D721Med (cell line): ENCODE measurements at places on chromosomes 6 and 20.

GRCh38 chr6:6766230-6766905 is 177.8 kb downstream of the LY86 start:
- DNase-seq, result no peak

GRCh38 chr6:163695414-163695864 is 280.9 kb downstream of the QKI start:
- no peak for DNase-seq

DNA sequence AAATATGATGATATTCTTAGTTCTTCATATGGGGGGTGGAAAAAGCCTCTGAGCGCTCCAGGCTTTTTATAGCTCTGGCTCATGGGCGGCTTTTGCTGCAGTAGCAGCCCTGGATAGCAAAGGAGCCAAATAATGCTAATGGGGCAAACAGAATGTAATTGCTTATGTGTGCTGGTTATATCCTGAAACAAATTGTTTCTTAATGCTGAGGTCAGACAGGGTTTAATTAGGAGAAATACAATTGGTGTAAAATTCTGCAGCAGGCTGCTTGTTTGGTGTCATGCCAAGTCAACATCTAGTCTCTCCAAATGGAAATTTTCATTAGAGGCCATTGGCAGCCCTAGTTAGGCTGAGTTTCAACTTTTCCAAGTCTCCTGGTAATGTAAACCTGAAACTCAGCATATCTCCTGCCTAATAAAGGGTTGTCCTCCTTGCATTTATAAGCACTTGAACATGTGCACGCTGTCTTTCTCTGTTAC is 530.1 kb upstream of the NOX3 start:
- DNase-seq, result no peak

GRCh38 chr6:15561447-15562199 is 101.2 kb downstream of the DTNBP1 start:
- no peak for DNase-seq

- no peak for DNase-seq
These were observed 2.1 kb upstream of the ARFGEF2 start for GRCh38 chr20:48919336-48919881.

DNA sequence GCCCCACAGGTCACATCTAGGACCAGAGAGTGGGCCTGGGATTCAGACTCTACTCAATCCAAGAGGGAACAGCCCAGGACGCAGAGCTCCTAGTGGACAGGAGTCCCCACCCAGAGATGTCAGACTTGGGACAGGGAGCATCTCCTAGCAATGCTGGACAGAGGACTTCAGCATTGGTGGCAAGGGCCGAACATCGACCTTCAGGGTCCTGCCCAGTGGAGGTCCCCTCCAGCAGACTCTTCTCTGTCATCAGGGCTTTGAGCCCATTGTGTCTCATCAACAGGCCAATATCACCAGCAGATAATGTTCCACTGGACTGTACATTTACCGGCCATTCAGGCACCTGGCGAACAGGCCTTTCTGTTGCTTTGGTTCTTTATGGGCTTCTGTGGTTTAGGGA is 159.8 kb upstream of the SNX9 start:
- DNase-seq, result no peak

GRCh38 chr6:108661430-108661829 is 100.7 kb downstream of the FOXO3 start:
- DNase-seq, result no peak

- DNase-seq, result no peak
These were observed 200.5 kb upstream of the ARG1 start for GRCh38 chr6:131372535-131372934.

GRCh38 chr20:41166201-41167117 is 29.1 kb downstream of the PLCG1 start:
- DNase-seq, result no peak

DNA sequence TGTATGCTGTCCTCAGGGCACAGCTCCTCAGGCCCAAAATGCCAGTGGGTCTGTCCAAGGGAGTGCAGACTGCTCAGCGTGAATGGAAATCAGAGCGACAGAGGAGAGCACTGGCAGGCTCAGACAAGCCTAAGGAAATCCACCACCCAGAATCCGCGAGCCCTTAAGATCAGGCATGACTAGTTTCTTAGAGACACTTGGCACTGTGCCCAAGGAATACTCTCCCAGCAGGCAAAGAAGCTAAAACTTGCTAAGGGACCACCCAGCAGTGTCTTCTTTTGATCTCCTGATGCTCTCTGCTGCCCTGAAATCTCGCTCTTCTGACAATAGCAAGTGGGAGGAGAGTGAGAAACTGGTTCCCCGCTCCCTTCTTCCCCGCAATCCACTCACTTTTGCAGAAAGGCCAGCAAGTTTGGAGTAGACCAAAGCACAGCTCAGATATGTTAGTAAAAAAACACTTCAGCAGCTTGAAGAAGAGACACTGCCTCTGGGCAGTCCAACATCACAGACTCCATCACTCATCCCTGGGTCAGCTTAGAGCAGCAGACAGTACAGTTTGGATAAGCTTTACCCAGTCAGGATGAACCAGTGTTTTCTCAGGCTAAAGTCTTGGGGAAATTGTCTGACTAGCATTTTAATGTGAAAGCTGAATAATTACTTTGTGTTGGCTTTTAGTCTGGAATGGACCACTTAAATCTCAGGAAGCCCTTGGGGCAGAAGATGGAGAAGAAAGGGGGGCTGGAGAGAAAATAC is 32.4 kb downstream of the TRAF3IP2 start:
- no peak for DNase-seq

GRCh38 chr6:41374618-41375590 is 39.5 kb downstream of the NCR2 start:
- no peak for DNase-seq

- no peak for DNase-seq
These were observed 33.4 kb upstream of the IPCEF1 start for GRCh38 chr6:154390034-154390433.

DNA sequence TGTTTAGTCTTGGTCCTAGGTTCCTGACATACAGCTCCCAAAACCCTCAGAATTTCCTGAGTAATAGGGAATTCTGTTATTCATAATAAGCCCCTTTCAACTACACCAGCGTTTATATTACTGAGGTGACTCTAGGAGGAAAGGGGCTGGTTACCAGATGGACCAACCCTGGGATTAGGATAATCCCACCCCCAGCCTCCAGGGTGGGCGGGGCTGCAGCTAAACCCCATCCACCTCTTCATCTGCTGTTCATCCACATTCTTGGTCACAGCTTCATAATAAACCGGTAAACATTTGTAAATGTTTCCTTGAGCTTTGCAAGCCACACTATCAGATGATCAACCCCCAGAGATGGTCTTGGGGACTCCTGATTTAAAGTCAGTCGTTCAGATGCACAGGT is 38.3 kb downstream of the NINL start:
- DNase-seq, result peak; percentile 25

DNA sequence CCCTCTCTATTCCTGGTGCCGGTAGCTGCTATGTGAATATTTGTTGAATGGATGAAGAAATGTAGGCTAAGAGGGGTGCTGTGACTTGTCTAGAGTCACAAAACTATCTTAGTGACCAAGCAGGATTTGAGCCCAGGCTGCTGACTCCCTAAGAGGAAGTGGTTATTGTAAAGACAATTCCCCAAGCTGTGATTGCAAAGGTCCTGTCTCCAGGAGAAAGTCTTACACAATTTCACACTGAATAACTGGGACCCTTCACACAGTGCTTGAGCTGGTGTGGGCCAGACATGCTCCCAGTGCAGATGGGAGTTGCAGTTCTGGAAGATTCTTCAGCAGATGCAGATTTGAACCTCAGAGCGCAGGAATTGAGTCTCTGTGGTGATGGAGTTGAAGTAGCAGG is 38.1 kb downstream of the IYD start:
- DNase-seq, result no peak

DNA sequence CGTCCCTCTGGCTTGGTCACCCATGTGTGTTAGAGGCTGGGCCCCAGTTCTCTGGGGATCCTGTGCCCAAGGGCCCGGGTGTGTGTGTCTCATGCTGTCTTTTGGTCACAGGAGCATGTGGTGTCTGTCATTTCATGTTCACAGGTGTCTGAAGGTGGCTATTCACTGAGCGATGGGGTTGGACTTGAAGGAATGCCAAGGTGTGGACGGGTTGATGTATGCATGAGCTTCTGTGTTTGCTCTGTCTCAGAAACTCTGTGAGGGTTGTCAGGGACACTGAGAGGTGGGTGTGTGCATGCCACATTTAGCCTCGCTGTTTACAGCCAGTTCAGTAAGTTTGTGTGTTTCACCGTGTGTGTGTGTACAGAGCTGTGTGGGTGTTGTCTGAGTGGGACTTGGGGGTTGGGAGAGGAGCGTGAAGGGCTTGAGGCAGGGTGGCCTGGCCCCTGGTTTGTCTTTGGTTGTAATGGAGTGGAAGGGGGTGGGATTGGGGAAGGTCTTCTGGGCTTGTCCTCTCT is 1.2 kb downstream of the DDR1 start:
- no peak for DNase-seq

DNA sequence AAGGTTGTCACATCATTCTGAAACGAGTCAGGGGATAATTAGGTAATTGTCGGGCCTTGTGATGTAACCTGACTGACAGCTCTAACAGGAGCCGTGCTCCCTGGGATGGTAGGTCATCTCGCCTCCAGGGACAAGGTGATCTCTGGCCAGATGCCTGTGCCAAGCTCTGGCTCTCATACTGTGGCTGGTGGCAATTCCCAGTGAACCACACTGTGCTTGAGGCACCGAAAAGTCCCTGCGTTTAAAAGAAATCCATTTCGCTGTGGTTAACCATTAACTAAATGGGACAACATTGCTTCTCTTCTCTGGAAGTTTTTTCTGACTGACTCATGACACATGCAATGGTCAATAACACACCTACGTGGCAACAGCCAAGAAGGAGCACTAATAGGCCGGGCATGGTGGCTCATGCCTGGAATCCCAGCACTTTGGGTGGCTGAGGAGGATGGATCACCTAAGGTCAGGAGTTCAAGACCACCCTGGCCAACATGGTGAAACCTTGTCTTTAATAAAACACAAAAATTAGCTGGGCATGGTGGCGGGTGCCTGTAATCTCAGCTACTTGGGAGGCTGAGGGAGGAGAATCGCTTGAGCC is 669.2 kb downstream of the PRKN start:
- no peak for DNase-seq

DNA sequence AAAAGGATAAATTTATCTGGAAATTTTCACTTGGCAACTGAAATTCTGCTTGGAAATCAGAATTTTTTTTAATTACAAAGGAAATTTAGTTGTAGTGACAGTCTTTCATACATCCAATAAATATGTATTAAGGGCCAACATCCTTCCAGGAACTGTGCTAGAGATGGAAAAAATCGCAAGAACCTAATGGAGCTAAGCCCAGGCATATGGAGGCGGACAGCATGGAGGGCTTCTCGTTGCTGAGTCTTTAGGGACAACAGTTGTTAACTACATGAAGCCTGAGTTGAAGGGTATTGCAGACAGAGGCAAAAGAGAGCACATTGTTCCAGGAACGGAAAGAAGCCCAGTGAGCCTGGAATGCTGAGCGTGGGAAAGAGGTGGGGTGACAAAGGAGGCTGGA is 208.9 kb downstream of the IBTK start:
- no peak for DNase-seq

- no peak for DNase-seq
These were observed 4.2 kb downstream of the TPD52L1 start for GRCh38 chr6:125157725-125158124.

DNA sequence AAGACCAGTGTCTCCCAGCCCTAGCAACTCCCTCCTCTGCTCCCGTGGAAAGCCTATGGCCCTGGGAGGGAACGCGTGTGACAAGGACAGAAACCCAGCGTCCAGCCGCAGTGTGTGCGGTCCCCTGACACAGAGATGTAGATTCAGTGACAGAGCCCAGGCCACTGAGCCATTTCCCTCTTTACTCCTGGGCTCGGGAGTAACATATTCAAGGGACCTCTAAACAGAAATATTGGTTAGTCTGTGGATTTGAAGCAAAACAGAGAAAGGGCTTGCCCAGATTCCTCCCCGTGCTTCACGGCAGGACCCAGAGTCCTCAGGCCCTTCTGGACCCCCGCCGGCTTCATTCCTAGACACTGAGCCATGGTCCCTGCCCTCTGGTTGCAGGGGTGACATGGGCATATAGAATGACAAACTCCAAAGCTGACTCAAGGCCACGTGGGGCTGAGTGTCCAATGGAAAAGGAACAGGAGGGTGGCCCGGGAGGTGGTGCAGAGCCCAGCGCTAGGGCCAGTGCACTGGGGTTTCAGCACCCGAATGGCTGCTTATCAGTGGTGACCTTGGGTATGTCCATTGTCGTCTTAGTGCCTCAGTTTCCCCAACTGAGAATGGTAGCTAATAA is 248.2 kb downstream of the QKI start:
- DNase-seq, result no peak

GRCh38 chr6:54801669-54802068 is 44.9 kb upstream of the FAM83B start:
- no peak for DNase-seq

GRCh38 chr6:39214120-39214813 is 15.0 kb downstream of the KCNK5 start:
- no peak for DNase-seq

DNA sequence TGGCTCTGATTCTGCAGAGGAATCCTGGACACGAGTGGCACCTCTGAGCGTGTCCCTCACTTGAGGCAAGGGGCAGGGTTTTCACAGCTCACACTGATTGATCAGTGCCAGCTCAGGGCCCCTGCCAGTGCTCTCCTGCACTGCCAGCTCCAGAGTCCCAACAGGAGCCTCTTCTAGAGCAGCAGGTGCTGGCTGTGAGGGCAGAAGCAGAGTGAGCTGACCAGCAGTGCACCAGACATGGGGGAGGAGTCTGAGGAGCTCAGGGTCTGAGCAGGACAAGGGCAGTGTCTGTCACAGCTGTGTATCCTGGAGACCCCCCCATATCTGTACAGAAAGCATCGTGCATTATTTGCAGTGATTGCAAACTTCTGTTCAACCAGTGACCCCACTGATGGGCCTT is 31.5 kb upstream of the THBS2 start:
- no peak for DNase-seq

DNA sequence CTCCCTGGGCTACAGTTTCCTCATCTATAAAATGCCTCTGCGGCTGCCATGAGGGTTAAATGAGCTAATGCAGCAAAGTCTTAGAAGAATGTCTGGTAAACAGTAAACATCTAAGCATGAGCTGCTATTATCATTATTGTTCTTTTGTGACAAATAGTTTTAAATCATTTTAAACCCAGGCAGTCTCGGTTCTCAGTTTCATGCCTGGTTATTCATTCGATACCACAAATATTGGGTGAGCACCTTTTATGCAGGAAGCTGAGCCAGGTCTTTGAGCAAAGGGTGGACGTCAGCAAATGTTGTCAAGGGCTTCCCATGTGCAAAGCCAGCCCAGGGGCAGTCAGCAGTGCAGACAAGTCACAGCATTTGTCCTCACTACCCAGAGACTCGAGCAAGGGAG is 128.7 kb downstream of the NFATC2 start:
- no peak for DNase-seq

GRCh38 chr6:95517568-95517967 is 59.8 kb upstream of the MANEA start:
- DNase-seq, result no peak

GRCh38 chr6:86775893-86776292 is 161.4 kb upstream of the HTR1E start:
- DNase-seq, result no peak

DNA sequence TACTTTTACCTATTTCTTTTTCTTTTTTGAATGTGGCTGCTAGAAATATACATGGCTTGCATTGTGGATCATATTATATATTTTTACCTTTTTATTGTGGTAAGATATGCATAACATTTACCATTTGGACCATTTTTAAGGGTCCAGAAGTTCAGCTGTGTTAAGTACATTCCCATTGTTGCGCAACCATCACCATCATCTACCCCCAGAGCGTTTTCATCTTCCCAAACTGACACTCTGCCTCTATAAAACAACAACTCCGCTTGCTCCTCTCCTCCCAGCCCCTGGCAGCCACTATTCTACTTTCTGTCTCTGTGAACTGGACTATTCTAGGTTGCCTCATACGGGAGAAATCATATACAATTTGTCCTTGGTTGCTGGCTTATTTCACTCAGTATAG is 28.2 kb upstream of the CCN5 start:
- no peak for DNase-seq
